ENCODE measurements at places on chromosomes 5 and 9. TPM values are rescaled to one million over a fixed set of nuclear protein-coding genes. Genes with fewer than 3 reads are reported as not detected.

DNA sequence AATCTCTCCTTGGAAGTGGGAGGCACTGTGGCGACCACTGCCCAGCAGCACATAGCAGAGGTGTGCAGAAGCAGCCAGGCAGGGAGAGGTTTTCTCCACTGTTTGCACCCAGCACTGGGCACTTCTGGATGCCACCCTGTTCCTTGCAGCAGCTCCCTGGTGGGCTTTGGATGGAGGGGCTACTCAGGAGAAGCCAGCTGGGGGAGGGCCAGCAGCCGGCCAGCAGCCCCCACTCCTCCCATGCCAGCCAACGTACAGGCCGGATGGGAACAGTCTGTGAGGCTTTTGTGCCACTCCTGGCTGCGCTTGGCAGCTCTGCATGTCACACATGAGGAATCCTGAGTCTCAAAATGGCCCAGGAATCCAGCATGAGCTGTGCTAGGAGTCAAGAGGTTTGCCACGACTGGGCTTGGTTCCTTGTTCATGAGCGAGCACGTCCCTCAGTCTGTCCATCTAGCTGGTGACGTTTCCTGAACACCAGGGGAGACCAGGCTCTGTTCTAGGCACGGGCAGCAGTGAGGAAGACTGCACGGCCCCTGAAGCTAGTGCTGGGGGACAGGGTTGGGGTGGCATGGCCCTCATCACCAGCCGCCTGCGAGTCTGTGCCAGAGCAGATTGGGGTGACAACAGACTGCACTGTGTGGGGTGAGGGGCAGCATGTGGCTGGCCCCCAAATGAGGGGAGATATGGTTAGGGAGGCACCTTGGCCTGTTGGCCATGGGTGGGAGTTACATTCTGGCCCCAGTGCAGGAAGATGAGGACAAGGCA is 10.1 kb downstream of the PHF2 start:
- no peak for DNase-seq

AIF1L gene
- total RNA-seq: 16.5 TPM

GRCh38 chr9:18489861-18490260 is 15.9 kb downstream of the ADAMTSL1 start:
- DNase-seq: no peak

DNA sequence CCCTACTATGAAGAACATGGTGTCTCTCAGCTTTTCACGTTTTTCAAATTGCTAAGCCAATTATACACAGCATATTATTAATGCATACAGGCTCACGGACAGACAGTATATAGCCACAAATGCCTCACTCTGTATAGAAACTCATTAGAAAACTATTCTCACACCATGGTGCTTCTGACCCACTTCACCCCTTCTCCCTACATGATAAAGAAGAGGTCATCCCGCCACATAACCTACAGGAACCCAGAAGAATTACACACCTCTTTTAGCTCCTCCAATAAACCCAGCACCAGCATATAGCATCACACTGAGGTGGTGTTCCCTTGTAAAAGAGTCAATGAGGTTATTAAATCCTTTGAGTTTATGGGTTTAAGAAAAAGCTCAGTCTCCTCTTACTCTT is 5.6 kb downstream of the TLE1 start:
- DNase-seq: no peak

F2R gene
- 43.9 TPM for total RNA-seq

TMEM215 gene
- not detected for total RNA-seq

GRCh38 chr9:77507212-77507961 is 140.7 kb downstream of the GNA14 start:
- DNase-seq: no peak

- DNase-seq: no peak
Observed at GRCh38 chr5:65468633-65469032, 13.1 kb downstream of the ADAMTS6 start.

DNA sequence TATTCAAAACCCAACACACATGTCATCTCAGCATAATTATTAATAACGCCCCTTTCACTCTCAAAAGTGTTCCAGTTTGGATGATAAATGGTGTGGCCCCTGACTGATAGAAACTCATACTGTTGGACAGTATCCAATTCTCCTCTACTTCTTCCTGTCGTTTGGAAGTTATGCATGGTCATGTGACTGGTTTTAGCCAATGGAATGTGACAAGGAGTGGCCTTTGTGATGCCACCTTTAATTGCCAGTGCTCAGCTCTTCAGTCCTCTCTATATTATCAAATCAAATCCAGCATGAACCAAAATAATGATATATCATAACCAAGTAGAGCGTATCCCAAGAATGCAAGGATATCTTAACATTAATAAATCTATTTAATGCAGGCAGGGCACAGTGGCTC is 117.8 kb upstream of the SPIN1 start:
- DNase-seq: no peak

- no peak for DNase-seq
Observed at GRCh38 chr9:116380496-116380995, 227.0 kb downstream of the PAPPA start.

DNA sequence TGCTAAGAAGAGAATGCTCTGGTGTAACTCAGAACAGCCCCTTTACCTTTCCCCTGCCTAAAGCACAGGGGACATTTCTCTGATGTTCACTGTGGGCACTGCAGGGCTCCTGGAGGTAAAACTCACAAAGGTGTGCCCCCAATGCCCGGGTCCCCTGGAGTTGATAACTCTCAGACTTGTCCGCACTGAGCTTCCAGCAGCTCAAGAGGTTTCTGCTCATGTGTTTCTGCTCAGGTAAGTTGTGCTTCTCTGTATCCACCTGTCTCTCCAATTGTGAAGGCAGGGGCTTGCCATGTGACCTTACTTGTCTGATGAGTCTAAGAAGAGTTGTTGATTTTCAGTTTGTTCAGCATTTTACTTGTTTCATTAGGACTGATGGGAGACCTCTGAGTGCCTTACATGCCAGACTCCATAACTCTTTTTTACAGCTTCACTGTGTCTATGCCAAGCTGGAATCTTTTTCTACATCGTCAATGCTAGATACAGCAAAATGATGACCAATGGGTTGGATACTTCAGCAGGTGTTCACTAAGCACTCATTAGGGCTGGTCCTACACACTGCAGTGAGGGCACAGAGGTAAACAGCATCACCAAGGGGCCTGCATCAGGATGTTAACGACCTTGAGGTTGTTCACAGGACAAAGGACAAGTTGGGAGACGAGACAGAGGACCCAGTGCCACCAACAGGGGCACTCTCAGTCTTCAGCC is 56.4 kb downstream of the MRPL36 start:
- peak; percentile 8 for DNase-seq

- DNase-seq: no peak
Observed at GRCh38 chr5:86314951-86315350, 302.8 kb upstream of the COX7C start.

DNA sequence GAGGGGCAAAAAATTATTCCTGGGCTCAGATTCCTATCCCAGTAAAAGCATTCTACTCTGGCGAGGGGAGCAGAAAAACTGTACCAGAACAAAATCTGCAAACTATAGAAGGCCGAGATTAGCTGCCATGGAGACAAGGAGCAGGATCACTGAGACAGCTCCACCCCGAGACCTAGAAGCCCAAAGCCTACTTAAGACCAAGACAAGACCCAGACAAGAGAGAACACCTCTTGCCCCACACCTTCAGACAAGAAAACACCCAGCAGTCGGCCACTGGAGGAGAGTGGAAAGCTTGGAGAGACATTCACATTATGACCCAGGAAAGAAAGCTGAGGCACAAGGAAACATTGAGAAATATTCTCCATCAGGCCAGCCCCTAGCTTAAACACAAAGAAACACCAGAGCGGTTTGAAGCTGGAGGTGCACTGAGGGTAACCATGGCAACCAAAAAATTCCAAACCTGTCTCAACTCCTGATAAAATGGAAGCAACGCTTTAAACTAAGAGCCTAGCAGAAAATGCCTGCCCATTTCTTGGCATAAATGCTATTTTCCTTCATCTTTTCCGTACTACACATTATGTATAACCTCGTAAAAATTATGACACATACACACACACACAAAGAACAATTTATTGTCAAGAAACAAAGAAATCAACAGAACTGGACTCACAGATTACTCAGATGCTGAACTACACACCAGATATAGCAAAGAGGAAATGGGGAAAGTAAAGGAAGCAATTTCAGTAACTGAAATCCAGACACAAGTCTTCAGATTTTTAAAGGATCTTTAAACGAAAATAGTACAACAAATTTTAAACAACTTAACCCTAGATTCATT is 53.8 kb upstream of the FTMT start:
- DNase-seq: no peak

DNA sequence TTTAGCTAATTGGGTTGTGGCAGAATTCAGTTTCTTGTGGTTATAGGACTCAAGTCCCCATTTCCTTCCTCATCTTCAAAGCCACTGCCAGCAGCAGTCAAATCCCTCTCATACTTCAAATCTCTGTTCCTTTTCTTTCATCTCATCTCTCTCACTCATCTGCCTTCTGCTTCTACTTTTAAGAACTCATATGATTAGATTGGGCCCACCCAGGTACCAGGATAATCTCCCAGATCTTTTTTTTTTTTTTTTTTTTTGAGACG is 8.0 kb upstream of the REEP5 start:
- DNase-seq: no peak

LHX6 gene
- 7.3 TPM for total RNA-seq

DNA sequence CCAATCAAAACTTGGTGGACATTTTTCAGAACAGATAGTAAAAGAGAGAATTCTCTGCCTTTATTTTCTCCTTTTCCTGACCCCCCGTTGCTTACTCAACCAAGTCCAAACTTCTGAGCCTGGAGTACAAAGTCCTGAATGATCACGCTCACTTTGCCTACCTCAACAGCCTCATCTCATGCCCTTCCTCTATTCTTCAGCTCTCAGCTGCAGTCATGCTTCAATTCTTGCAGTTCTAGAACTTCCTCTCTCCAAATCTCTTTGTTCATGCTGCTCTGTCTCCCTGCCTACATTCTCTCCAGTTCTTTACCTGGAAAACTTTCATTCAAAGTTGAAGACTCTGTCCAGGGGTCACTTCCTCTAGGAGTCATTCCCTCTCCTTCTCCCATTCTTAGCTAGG is 398.5 kb upstream of the SLC24A2 start:
- no peak for DNase-seq

DNA sequence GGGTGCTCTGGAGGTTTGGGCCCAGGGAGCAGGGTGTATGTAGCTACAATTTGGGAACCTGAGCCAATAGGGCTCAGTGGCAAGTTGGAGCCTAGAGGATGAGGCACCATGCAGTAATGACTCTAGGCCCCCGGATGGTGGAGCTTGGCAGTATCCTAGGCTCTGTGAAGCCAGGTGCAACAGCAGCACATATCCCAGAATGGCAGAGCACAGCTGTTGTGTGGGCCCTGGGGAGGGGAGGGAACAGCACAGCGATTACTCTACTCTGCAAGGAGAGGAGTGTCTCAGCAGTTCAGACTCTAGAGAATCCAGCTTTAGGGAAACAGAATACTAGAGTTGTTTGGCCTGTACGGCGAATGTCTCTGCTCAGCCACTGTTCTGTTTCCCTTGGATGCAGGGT is 56.1 kb downstream of the LRRTM2 start:
- DNase-seq: no peak

GRCh38 chr9:78559449-78559885 is 262.5 kb downstream of the PSAT1 start:
- DNase-seq: no peak

DNA sequence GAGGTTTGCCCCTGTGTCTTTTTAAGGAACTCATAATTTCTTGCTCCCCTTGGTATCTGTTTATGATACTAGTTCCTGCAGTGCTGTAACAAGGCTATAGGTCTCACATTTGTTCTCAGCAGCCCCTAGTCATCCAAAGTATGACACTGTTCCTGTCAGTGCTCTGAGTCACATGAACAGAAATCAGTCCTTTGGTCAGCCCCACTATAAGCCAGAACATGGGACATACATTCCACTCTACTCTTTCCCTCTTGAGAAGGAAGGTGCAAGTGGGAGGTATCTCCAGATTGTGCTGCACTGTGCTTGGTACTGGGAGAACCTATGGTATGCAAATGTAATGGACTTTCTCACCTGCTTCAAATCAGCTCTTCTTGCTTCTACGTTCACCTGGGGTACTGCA is 87.0 kb downstream of the IARS1 start:
- DNase-seq: no peak

CCNI2 gene
- total RNA-seq: not detected

Measured in suprapubic skin (tissue), 4 donors.